Mucosa of gallbladder (tissue), 1 donor: ENCODE measurements at places on chromosomes 3 and 15. TPM values are rescaled to one million over a fixed set of nuclear protein-coding genes. Genes with fewer than 3 reads are reported as not detected.

TMEM158 gene
- 14.6 TPM for total RNA-seq

ATP11B gene
- 89.9 TPM for total RNA-seq

GCSAM gene
- 0.37 TPM for total RNA-seq

CYP11A1 gene
- 0.72 TPM for total RNA-seq

NR2E3 gene
- total RNA-seq: 3.0 TPM

ARNT2 gene
- 6.6 TPM for total RNA-seq

AP3B2 gene
- total RNA-seq: 0.69 TPM

ARHGEF26 gene
- 56.7 TPM for total RNA-seq

WDR72 gene
- 10.7 TPM for total RNA-seq

SORD gene
- total RNA-seq: 36.4 TPM

CYP19A1 gene
- 0.46 TPM for total RNA-seq

INSYN1 gene
- total RNA-seq: 13.8 TPM

RLBP1 gene
- total RNA-seq: not detected

BAHD1 gene
- total RNA-seq: 33.1 TPM

POPDC2 gene
- 53.2 TPM for total RNA-seq

TIMMDC1 gene
- total RNA-seq: 114 TPM

CPNE9 gene
- total RNA-seq: 0.37 TPM

GPR156 gene
- 0.20 TPM for total RNA-seq

ACSBG1 gene
- total RNA-seq: 0.83 TPM

TMEM115 gene
- 57.5 TPM for total RNA-seq

GMNC gene
- 0.26 TPM for total RNA-seq

SEC22A gene
- total RNA-seq: 16.8 TPM

C2CD4A gene
- 0.17 TPM for total RNA-seq

MOBP gene
- total RNA-seq: 0.14 TPM

DPPA2 gene
- total RNA-seq: not detected

CEMIP gene
- 1.6 TPM for total RNA-seq

TRIM42 gene
- total RNA-seq: not detected

PP2D1 gene
- not detected for total RNA-seq

ZNF660 gene
- 5.6 TPM for total RNA-seq

PPP1R14D gene
- total RNA-seq: 23.4 TPM

ARHGAP31 gene
- 22.6 TPM for total RNA-seq

FHIT gene
- total RNA-seq: 38.6 TPM

CSTA gene
- 3.6 TPM for total RNA-seq

CPLX3 gene
- not detected for total RNA-seq

NR1I2 gene
- 106 TPM for total RNA-seq

SI gene
- 0.03 TPM for total RNA-seq

MYZAP gene
- 8.2 TPM for total RNA-seq

RASGRF1 gene
- total RNA-seq: 0.32 TPM

HRH1 gene
- 5.6 TPM for total RNA-seq

ZNF774 gene
- total RNA-seq: 18.4 TPM

CAMK2N2 gene
- total RNA-seq: 0.40 TPM

CD200 gene
- 10.5 TPM for total RNA-seq

PLA2G4E gene
- total RNA-seq: 0.09 TPM

CCDC9B gene
- 107 TPM for total RNA-seq

TMEM212 gene
- not detected for total RNA-seq
